IMR-90 (cell line): ENCODE measurements at places on chromosomes 12 and 14. TPM values are rescaled to one million over a fixed set of nuclear protein-coding genes. Genes with fewer than 3 reads are reported as not detected.

DEGS2 gene
- not detected in 2 replicates for polyA plus RNA-seq

ACOT4 gene
- 0.22 and 0.34 TPM in 2 replicates for polyA plus RNA-seq

- no peak for DNase-seq
These were observed 5.7 kb downstream of the ADCY4 start for GRCh38 chr14:24329073-24329663.

DNA sequence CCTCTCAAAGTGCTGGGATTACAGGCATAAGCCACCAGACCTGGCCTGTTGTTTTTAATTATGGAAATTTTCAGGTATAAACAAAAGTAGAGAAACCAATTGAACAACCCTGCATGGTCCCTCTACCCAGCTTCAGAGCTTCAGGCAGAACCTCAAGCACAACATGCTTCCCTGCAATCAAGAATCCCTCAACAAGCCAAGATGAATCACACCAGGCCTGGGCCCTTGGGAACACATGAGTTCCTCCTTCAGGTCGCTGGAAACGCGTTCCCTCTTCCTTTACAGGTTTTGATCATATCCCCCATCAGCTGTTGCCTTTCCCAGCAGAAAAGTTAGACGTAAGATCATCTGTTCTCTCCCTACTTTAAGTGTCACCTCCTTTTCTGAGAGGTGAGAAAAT lies 20.5 kb upstream of the CORO1C start:
- DNase-seq, result no peak

DNA sequence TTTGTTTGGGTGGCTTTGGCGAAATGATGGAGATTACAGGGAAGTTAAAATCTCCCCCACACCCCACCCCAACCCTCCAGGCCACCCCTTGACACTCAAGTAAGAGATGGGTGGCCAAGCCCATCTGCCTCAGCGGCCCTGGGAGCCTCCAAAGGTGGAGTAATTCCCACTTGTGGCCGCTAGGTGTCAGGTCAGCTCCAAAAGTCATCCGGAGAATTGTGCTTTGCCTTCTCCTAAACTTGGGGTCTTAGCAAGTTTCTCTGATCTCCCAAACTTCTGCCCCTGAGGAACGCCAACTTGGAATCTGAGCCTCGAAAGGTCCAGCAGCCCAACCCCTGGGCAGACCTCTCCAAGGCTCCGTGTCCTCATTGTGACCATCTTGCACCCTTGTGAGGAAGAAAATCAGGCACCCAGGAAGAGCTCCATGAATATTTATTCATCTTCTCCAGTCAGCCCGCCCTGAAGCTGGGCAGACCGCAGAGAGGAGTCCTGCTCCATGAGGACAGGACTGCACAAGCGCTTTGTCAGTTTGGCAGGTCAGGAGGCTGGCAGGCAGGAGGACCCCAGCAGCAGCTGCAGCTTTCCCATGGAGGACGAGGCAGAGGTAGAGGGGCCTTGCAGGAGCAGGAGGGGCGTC lies 46.7 kb downstream of the LRRC74A start:
- peak; percentile 35 for DNase-seq
